HepG2 (cell line): ENCODE measurements at places on chromosomes 11 and 22.

DNA sequence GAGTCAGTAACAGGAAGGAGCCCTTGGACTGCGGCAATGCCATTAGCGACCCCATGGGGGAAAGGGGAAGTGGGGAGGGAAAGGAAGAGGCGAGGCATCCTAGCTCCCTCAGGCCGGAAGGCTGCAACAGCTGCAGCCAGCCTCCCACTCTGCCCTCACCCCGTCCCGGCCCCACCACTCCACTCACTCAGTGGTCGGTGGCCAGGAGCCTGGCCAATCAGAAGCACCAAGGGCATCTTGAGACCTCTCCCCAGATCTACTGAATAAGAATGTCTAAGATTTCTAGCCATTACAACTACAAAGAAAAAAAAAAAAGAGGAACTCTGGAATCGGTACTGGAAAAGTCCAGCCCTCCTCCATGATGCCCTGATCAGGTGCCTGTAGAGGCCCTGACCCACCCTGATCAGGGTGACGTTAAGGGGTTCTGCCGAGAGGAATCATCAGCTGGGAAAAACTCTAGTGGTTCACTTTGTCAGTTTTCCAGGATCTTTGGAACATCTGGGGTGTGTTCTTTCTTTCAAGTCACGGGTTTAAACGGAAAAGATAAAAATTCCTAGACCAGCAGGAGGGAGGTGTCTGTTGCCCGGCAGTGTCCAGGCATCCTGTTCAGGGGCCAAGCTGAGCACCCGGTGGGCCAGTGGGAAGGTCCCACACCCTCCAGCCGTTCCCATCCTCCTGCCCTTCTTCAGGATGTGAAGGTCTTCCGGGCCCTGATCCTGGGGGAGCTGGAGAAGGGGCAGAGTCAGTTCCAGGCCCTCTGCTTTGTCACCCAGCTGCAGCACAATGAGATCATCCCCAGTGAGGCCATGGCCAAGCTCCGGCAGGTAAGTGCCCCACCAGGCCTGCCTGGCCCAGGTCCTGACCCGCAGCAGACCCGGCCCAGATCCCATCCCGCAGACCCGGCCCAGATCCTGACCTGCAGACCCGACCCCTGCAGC is 14.4 kb downstream of the OAF start:
- DNase-seq: no peak

GRCh38 chr22:20116376-20116950 is 559 bp downstream of the RANBP1 start:
- no peak for DNase-seq

- no peak for DNase-seq
Observed at GRCh38 chr11:4547416-4547815, 2.4 kb downstream of the OR52M1 start.

DNA sequence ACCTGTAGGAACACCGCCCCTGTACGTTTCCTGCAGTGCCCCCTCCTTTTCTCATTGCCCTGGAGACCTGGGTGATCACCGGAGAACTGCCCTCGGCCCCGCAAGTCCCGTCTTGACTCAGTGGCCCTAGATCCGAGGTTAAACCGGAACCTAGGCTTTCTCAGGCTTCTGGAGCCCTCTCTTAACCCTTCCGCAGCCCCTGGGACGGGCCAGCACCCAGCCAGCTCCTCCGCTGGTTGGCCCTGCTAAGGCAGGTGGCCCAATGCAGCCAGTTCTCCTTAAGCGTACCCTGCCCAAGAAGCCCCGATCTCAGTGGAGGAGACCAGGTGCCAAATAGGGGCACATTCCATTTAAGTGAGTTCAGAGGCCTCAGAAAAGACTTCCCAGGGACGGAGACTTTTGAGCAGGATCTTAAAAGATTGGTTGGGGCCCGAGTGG is 776 bp downstream of the NLRX1 start:
- DNase-seq: peak; percentile 37
